ENCODE measurements at places on chromosomes 3 and 15.

- no peak for DNase-seq
Measured at GRCh38 chr3:56379723-56380287, 88.5 kb downstream of the ERC2 start.

DNA sequence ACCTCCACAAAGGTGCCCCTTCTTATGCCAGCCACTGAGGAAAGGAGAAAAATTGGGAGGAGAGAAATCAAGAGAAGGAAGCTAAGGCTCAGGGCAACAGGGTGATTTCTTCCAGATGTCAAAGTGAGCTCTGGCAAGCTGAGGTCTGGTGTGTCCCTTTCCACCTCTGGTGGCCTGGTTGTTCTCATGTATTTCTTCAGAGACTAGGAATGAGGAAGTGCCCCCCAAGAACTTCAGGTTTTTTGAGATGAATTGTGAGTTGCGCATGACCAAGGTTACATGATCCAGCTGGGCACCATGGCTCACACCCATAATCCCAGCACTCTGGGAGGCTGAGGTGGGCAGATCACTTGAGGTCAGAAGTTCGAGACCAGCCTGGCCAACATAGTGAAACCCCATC lies 5.6 kb downstream of the RAB6B start:
- DNase-seq, result no peak

- DNase-seq, result no peak
Measured at GRCh38 chr3:88882121-88882520, 225.3 kb upstream of the EPHA3 start.

DNA sequence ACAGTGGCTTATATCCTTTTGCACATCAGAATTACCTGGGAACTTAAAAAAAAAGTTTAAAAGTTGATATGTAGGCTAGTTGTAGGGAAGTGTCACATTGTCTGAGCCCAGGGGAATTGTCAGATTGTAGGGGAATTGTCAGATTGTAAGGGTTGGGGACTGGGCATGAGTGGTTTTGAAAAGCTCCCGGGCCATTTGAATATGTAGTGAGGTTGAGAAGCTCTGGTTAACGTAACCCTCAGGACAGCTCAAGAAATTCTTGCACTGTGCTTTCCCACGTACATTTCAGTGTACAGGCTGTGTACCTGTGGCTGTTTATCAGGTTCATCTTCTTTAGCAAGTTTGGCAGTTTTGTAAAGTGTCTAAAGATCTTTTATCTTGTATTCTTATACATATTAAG lies 107.0 kb downstream of the FNDC3B start:
- no peak for DNase-seq

DNA sequence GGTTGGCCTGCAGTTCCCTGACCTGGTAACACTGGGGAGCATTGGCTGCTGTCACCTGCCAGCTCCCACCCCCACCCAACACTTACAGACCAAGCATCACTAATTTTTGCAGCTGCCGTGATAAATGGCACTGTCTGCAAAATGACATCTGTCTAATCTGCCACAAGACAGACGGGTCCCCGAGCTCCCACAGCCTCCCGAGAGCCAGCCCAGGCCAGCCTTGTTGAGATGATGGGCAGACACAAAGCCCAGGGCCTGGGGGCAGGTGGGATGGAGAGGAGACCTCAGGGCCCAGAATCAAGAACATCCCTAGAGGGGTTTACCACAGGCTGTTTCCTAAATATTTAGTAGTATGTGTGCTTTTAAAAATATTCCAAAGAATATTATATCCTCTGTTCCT lies 203.4 kb downstream of the TBC1D2B start:
- no peak for DNase-seq

DNA sequence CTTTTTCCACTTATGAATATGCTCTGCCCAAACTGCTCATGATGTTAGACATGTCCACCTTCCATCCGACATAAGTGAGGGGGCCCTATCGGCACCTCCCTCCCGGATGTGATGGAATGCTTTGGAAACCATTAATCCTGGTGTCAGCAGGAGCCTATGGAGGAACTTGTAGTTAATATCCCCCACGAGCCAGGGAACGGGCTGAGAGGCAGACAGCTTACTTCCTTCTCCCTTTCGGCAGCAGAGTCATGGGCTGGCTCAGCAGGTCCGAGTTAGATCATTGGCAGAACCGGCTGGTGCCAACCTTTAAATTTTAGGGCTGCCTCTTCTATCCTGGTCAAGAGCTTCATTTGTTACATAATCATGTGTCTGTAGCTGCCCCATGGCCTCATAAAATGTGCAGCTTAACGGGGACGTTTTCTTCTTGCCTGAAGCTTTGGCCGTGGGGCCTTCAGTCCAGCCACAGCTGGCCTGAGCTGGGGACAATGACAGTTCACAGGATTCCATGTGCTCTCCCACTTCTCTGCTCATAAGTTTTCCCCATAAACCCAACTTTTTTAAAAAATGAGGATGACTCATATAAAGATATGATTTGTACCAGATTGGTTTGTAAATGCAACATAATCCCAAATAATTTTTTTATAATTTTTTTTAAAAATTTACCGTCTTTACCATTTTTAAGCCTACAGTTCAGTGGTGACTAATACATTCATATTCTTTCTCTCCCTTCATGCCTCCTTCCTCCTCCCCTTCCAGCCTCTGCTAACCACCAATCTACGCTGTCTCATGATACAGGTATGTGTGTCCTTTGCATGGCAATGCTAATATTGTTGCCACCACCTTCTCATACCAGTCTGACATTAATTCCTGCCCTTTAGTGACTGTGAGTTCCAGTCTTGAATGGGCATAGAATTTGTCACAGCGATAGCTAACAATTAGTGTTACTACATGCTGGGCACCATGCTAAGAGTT lies 62.2 kb upstream of the RGMA start:
- no peak for DNase-seq

- no peak for DNase-seq
Measured at GRCh38 chr3:46942076-46942475, 34.5 kb downstream of the CCDC12 start.

DNA sequence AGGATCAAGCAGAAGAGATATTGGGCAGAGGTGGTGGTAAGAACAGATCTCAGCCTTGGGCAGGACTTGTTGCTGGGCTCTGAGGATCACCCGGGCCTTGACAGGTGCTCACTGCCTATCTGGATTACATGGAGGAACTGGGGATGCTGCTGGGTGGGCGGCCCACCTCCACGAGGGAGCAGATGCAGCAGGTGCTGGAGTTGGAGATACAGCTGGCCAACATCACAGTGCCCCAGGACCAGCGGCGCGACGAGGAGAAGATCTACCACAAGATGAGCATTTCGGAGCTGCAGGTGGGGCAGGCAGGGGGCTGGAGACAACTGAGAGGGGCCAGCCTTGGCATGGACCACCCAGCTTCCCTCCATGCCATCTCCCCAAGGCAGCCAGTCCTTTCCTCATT lies 7.9 kb downstream of the ECE2 start:
- DNase-seq, result no peak

GRCh38 chr15:61116825-61117224 lies 112.3 kb downstream of the RORA start:
- no peak for DNase-seq

- DNase-seq, result no peak
Measured at GRCh38 chr3:184290331-184290730, 8.7 kb upstream of the PSMD2 start.

DNA sequence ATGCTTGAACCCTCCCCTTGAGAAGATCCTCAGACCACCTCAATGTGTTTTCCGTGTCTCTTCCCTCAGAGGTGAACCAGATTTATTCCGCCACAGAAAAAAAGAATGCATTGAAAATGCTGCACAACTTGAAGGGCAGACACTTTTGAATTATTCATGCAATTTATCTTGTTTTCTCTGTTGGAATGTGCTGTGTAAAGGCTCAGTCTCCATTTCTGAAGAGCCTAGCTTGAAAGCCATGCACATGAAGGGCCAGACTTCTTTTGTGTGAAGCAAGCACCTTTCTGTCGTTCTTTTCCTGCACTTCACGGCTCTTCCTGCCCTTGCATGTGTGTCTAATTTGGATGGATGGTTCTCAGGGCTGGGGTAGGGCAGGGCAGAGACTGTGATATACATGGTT lies 79.0 kb upstream of the ATP13A5 start:
- DNase-seq, result no peak

DNA sequence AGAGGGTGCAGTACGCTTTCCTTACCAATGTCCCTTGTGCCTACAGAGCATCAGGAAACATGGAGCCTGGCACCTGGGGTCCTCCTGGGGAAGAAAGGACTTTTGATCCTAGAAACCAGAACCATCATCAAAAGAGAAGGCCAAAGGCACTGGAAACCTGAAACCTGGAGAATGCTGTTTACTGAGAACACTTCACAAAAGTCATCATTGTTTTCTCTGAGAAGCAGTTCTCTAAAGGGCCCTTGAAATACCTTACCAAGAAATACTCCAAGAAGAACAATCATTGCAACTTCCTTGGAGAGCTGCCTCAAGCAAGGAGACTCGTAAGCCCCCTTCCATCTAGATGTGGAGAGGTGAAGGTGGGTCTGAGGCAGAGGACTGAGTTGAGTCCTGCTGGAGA lies 66.0 kb downstream of the TLE3 start:
- DNase-seq, result no peak

DNA sequence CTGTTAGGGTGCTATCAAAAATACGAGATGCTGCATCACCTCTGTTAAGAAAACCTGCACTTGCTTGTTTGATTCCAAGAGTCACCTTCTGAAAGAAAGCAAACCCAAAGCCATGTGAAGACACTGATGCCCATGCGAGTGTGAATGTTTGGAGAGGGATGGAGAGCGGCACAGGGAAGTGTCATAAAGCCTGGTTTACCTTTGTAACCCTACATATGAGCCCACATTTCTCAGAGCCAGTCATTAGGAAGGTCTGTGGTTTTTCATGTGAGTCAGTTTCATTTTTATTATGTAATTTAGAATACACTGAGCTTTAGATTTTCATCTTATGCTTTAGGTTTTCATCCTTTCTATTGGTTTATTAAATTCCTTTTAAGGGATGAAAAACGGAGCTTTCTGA lies 896.8 kb downstream of the ROBO1 start:
- no peak for DNase-seq

- DNase-seq, result no peak
Measured at GRCh38 chr15:31377030-31377429, 50.4 kb downstream of the KLF13 start.

GRCh38 chr3:17629400-17629799 lies 113.0 kb downstream of the TBC1D5 start:
- no peak for DNase-seq

GRCh38 chr3:39124876-39125840 lies 17.7 kb downstream of the TTC21A start:
- no peak for DNase-seq

DNA sequence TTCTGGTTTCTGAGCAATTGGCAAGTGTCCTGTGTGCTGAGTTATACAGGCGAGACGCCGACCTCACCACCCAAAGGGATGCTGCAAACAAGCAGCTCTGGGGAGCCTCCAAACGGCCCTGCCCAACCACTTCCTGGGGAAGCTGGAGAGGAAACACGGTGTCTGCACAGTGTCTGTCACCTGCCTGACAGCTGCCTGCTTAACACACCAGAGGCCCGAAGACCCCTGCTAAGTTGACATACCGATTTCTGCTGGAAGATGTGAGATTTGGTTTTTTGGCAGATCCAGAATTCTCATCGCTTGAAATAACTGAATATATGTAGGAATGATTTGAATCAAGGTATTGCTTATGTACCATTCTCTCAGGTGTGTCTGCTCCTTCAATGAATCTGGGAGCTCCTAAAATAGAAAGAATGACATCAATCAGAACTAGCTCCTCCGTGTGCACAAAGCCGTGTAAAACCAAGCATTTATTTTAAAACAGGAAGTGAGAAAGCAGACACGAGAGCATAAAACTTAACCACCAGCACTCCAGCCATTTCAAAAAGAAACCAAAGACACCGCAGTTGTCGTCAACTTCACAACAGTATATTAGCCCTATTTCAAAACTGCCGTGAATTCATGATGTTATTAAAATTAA lies 27.2 kb downstream of the LRRC2 start:
- DNase-seq, result peak; percentile 21

Data from uterus (tissue), 4 donors.